ENCODE measurements at places on chromosomes 5 and 9.
A peak's percentile ranks its signal among the peaks of the same experiment; 100 is the strongest.

GRCh38 chr5:132492386-132493125 lies 2.0 kb upstream of the IRF1 start:
- DNase-seq, result no peak

- no peak for DNase-seq
Measured at GRCh38 chr9:91660521-91660920, 236.9 kb upstream of the NFIL3 start.

- DNase-seq, result peak; percentile 59
Measured at GRCh38 chr5:109468737-109469420, 59.1 kb upstream of the PJA2 start.

DNA sequence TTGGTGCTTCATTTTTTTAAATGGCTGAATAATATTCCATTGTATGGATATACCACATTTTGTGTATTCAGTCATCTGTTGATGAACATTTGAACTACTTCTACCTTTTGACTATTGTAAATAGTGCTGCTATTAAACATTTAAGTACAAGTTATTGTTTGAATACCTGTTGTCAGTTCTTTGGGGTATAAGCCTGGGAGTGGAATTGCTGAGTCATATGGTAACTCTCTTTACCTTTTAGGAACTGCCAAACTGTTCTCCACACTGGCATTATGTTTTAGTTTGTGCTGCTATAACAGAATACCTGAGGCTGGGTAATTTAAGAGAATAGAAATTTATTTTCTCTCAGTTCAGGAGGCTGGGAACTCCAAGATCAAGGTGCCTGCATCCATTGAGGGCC lies 15.7 kb upstream of the PDE8B start:
- no peak for DNase-seq

- DNase-seq, result no peak
Measured at GRCh38 chr5:100856462-100856861, 46.6 kb downstream of the ST8SIA4 start.

DNA sequence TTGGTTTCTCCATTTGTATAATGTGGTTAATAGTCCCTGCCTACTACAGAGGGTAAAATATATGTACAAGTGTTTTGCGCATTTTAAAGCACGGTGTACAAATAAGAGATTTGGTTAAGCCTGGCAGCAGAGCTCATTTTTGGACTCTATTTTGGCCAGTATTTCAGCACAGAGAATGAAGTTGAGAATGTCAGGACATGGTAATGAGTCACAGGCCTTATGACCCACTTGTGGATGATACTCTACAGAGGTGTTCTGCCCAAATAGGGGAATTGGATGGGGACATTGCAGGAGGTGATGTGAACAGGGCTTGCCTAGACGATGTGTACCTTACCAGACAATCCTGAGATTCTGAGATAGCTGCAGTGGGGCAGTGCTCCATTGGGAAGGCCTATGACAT lies 50.6 kb downstream of the MELK start:
- no peak for DNase-seq

DNA sequence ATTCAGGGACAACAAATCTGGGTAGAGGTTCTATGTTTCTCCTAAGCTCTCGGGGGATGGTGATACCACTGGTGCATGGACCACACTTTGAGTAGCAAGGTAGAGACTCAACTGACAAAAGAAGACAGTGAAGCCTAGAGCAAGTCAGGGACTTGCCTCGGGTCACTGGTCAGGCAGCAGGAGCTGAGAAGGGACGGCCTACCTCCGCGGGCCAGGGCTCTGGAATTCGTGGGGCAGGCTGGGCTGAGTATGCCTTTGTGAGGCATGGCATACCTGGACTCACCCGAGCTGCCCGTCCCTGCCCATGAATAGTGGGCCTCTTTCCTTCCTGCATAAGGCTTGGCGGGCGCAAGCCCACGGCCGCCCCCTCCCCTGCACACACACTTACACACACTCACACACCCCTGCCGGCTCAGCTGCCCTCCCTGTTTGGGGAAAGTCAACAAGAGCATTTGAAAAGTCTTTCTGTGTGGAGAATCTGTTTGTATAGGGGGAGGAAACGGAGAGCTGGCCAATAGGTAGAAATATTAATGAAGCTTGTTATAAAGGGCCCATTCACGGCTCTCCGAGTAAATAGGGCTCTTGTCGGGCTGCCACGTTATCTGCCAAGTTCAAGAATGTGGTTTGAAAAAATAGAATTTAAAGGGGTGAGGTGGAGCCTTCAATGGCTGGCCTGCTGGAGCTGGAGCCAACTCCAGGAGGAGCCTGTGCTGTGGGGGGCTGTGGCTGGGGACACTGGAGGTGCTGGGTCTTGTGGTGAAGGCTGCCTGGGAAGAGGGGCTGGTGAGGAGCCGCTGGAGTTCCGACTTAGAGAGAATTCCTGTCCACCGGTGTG lies 19.1 kb upstream of the KIF12 start:
- no peak for DNase-seq

DNA sequence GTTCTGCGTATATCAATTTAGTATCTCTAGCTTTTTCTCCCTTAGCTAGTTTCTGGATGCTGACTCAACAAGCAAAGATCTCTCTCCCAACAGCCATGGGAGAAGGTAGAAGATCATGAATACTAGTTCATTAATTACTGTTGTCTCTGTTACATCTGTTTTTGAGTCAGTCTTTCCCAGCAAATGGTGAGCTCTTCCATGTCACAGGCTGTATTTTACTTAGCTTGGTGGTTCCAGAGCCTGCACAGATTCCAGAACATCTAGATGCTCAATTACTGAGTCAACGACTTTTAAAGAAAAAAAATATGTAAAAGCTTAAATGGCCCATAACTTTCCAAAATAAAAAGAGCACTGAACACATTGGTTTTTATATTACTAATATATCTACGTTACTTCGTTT lies 307.2 kb downstream of the NSG2 start:
- no peak for DNase-seq

DNA sequence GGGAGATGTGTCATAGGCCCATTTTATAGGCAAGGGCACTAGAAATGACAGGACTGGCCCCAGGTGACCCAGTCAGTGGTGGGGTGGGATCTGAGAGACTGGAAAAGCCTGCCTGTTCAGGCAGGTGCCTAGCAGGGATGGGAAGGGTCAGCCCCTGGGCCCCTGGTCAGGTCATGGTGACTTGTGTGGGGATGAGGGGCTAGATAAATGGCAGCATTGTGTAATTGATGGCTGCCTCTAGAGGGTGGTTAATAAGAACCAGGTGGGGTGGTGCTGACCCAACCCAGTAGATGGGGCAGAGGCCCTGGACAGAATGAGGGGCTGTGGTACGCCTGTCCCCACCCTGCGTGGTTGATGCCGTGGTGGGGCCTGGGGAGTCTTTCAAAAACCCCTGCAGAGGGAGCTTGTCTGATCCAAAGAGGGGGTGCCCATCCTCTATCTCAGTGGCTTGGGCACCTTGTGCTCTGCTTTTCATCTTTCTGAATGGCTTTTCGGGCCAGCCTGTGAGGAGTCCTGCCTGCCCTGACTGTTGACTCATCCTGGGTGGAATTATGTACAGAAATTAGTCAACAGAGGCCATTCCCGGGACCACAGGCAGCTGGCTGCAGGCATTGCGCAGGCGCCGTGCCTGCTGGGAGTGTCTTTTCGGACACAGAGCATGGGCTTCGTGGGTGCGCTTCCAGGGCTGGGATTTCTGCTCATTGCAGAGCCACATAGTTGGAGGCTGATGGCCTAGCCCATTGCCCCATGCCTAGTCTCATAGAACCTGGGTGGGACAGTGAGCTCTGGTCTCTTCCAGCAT lies 93.6 kb upstream of the PITX1 start:
- DNase-seq, result peak; percentile 60

GRCh38 chr9:36382484-36382883 lies 17.6 kb downstream of the RNF38 start:
- DNase-seq, result no peak

GRCh38 chr5:134370311-134370870 lies 978 bp upstream of the UBE2B start:
- DNase-seq, result no peak

DNA sequence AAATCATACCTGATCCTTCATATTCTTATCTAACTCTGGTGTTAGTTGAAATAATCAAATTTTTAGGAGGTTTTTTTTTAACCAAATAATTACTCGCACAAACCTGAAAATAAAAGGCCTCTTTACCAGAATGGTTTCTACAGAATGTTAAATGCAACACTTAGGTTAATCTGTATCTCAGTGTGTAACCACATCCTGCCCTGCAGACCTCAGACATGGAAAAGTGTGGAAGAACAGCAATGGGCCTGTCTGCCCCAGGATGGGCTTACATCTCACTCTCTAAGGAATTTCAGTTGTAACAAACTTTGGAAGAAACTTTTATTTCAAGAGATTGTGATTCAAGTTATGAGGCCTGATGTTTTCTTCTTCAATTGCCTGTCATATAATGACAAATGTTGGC lies 32.5 kb upstream of the MIER3 start:
- no peak for DNase-seq

DNA sequence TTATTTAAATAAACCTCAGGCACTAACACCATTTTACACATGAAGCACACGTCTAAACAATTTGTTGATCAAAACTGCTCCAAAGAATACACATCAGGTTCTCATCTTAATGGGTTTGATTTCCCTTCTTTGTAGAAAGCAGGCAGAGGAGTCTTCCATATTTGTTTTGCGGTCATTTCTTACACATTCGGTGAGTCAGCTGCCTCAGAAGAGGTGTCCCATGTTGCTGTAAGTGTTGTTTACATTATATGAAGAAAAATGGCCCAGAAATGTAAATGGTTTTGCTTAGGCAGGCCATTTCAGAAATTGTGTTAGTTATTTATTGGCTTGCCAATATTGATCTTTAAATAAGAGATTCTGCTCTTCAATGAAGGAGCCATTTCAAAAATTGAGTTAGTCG lies 325.8 kb downstream of the TENT4A start:
- no peak for DNase-seq

DNA sequence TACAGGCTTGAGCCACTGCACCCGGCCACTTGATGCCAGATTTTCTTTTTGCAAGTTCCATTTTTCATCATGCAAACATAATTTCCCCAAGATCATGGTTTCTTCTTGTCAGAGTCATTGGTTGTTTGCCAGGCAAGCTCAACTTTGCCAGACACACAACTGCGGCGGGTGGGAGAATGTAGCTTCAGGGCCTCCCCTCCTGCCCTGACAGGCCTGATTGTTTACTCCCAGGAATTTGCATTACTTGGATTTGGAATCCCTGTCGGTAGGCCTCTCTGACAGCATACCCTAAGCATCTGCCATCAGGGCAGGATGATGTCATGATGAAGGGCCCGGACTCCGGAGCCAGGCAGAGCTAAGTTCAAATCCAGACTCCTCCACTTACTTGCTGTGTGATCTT lies 15.1 kb downstream of the RPS14 start:
- no peak for DNase-seq

DNA sequence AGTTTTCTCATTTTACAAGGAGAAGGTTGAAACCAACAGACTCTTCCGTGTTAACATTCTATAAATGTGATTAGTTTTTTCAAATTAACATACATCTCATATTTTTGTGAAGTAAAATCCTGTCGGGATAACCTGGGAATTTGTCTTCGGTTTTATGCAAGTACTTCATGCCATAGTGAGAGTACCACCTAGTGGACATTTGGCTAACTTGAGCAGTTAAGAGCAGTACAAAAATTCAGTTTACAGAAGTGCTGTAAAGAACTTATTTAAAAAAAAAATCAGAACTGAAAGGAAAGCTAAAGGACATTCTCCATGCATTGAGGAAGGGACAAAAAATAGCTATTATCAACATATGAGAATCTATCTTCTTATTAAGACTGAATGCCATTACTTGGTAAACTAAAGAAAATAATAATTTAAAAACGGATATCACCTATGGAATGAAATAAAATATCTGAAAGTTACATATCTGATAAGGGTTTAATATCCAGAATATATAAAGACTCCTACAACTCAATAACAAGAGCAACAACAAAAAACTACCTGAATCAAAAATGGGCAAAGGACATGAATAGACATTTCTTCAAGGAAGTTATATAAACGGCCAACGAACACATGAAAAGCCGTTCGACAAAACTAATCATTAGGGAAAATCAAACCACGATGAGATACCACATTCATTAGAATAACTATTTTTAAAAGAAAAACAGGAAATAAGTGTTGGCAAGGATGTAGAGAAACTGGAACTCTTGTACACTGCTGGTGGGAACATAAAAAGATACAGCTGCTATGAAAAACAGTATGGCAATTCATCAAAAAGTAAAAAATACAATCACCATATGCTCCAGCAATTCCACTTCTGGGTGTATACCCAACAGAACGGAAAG lies 117.0 kb upstream of the GNA14 start:
- no peak for DNase-seq

- DNase-seq, result no peak
Measured at GRCh38 chr9:21470126-21470525, 12.0 kb downstream of the IFNE start.

- DNase-seq, result no peak
Measured at GRCh38 chr9:2913026-2913425, 69.1 kb upstream of the PUM3 start.

GRCh38 chr5:178675922-178676321 lies 49.1 kb upstream of the CLK4 start:
- no peak for DNase-seq

- no peak for DNase-seq
Measured at GRCh38 chr9:88236511-88237478, 98.5 kb upstream of the SPATA31C2 start.

DNA sequence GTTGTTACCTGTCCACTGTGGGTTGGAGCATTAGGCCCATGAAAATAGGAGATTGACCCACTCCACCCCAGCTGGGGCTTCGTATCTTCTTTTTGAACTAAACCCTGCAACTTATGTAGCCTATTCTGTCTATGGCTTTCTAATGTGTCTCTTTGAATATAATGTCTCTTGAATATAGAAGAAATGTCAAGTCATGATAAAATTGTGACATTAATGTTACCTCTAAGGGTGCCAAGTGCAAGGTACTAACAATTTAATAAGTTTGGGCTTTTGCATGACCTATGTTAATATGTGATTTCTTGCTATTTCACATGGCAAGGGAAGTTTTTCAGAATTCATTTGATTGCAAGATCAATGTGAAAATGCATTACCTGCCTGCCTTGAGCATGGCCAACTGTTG lies 40.4 kb upstream of the PUM3 start:
- DNase-seq, result no peak
